ENCODE measurements at places on chromosomes 2 and 18.

GRCh38 chr18:21831413-21831831, 90.8 kb downstream of the MIB1 start:
- H3K4me3 ChIP-seq, result no peak overlapping the region
- H3K27ac ChIP-seq, result peak overlapping the region; percentile 71

GRCh38 chr2:113291191-113291590, 12.5 kb upstream of the PAX8 start:
- H3K4me1 ChIP-seq, result peaks cover 40% of the 10 kb centered on the region
- peak overlapping the region; percentile 56 for H3K27ac ChIP-seq
- DNase-seq, result peak; percentile 70
- H3K27me3 ChIP-seq, result no peaks in the 10 kb centered on the region
- no peaks in the 10 kb centered on the region for H3K36me3 ChIP-seq

DNA sequence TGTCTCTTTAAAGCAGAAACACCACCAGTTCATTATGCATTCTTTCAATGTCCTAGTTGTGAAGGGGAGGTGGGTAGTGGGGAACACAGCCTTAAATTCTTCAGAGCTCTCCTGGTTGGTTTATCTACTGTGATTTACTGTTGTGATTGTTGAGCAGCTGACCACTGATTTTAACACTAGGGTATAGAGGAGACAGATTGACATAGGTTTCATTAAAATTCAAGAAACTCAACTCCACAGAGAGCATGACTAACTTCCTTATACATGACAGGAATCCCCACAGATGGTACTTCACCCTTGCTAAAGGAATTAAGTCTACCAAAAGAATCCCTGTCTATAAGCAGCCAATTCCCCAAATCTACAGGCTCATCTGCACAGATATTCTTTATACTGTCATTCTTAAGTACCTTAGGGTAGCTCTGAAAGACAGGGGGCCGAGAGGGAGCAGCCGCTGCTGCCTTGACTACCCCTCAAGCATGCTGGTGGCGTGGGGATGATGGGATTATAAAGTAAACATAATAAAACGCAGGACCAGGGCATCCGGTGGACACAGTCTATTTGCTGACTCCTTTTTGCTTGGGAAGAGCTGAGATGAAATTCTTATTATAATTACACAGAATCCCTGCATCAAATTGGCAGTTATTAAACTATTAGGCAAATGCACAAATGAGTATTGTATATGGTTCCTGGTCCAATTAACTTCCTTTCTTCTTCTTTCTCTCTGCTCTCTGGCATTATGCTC, 1377.6 kb upstream of the PIK3C3 start:
- no peaks in the 10 kb centered on the region for H3K36me3 ChIP-seq
- H3K4me3 ChIP-seq, result no peak overlapping the region

- DNase-seq, result no peak
- H3K27ac ChIP-seq, result peak overlapping the region; percentile 30
- H3K4me3 ChIP-seq, result no peak overlapping the region
- H3K27me3 ChIP-seq, result no peaks in the 10 kb centered on the region
- peaks cover 4% of the 10 kb centered on the region for H3K4me1 ChIP-seq
Measured at GRCh38 chr2:9800975-9801726, 42.1 kb upstream of the TAF1B start.

GRCh38 chr18:3463051-3463450, 13.1 kb downstream of the TGIF1 start:
- no peak for DNase-seq
- no peaks in the 10 kb centered on the region for H3K27me3 ChIP-seq
- H3K4me3 ChIP-seq, result no peak overlapping the region
- peaks cover 1% of the 10 kb centered on the region for H3K36me3 ChIP-seq
- H3K27ac ChIP-seq, result no peak overlapping the region

GRCh38 chr18:79447703-79448367, 52.1 kb downstream of the NFATC1 start:
- peaks cover 3% of the 10 kb centered on the region for H3K4me1 ChIP-seq
- DNase-seq, result no peak
- H3K36me3 ChIP-seq, result peaks cover 16% of the 10 kb centered on the region
- no peak overlapping the region for H3K4me3 ChIP-seq

DNA sequence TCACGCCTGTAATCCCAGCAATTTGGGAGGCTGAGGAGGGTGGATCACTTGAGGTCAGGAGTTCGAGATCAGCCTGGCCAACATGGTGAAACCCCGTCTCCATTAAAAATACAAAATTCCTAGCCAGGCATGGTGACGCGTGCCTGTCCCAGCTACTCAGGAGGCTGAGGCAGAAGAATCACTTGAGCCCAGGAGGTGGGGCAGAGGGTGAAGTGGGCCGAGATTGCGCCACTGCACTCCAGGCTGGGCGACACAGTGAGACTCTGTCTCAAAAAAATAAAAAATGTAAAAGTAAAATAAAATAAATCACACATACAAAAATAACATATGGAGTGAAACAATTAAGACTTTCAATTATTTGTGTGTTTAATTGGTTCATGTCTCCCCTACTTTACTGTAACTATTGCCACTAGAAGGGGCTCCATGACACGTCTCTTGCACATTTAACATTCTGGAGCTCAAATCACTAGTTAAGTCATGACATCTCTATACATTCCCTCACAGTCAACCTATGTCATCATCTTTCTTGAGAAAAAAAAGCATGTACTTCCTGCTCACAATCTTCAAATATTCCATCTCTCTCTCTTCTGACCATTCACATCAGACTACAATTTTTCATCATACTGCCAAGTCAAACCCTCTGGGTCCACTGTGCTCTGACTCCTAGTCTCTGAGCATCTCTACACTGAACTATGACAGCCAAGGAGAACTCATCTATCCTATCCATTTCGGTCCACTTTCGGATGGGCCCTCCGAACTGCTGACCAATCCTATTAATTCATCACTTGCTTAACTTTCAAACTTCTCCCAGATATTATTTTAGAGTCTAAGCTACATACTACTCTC, 6.7 kb downstream of the GFPT1 start:
- no peak overlapping the region for H3K27ac ChIP-seq
- no peaks in the 10 kb centered on the region for H3K27me3 ChIP-seq
- no peaks in the 10 kb centered on the region for H3K36me3 ChIP-seq
- H3K4me1 ChIP-seq, result peaks cover 10% of the 10 kb centered on the region

DNA sequence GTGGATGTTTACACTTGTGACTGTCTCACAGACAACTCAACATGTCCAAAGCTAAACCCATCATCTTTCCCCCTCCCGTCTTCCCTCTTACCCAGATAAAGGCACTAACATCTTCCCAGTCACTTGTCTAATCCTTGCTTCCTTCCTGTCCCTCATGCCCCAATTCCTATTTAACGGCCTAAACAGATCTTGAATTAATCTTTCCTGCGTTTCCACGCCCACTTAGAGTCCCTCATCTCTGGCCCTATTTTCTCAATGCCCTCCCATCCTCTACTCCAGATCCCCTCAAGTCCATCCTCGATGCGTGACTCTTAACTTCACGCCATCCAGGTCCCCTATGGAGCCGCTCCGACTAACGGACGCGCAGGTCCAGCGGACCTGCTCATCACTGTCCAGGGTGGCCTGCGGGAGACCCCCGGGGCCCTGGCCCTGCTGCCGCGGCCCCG, 682 bp upstream of the SCLY start:
- peak overlapping the region; percentile 76 for H3K4me3 ChIP-seq
- no peaks in the 10 kb centered on the region for H3K27me3 ChIP-seq
- H3K36me3 ChIP-seq, result no peaks in the 10 kb centered on the region
- no peak for DNase-seq

GRCh38 chr2:20422402-20423271, 24.2 kb upstream of the RHOB start:
- no peaks in the 10 kb centered on the region for H3K27me3 ChIP-seq
- H3K36me3 ChIP-seq, result no peaks in the 10 kb centered on the region
- peak overlapping the region; percentile 78 for H3K27ac ChIP-seq
- peaks cover 51% of the 10 kb centered on the region for H3K4me1 ChIP-seq
- no peak overlapping the region for H3K4me3 ChIP-seq
- peak; percentile 27 for DNase-seq

- H3K4me3 ChIP-seq, result no peak overlapping the region
- no peak for DNase-seq
- no peaks in the 10 kb centered on the region for H3K4me1 ChIP-seq
- H3K27me3 ChIP-seq, result no peaks in the 10 kb centered on the region
- H3K36me3 ChIP-seq, result no peaks in the 10 kb centered on the region
Measured at GRCh38 chr18:31419457-31419932, 28.0 kb upstream of the DSG3 start.

DNA sequence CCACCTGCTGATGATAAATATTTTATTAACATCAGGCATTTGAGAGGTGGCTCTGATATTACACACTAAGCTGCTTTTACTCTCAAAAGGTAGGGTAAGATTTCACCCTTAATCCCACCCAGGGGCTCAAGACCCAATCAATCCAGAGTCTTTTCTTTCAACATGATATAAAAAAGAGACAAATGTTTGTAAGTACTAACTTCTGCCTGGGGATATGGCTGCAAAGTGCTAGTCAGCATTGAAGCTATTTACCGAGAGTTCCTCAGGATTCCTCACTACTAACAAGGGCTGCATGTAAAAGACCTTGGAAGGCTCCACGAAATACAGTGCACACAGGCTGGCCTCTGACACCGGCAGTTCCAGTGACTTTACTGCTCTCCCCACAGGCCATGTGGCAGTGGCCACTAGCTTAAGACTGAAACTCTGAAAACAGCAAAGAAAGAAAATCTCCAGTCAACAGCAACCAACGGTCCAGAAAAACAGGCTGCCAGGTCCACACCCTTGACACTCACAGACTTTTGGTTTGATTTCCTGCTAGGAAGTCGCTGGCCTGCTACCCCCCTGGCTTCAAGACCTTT, 11.2 kb downstream of the MREG start:
- H3K27me3 ChIP-seq, result no peaks in the 10 kb centered on the region
- no peak for DNase-seq
- H3K36me3 ChIP-seq, result no peaks in the 10 kb centered on the region

DNA sequence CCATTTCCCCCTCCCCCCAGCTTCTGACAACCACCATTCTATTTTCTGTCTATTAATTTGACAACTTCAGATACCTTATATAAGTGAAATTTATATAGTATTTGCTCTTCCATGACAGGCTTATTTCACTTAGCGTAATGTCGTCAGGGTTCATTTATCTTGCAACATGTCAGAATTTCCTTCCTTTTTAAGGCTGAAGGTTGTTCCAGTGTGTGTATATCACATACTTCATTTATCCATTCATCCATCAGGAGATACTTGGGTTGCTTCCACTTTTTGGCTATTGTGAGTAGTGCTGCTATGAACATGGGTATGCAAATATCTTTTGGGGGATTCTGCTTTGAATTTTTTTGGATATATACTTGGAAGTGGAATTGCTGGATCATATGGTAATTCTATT, 7.4 kb downstream of the BCL2L11 start:
- peaks cover 15% of the 10 kb centered on the region for H3K36me3 ChIP-seq
- no peaks in the 10 kb centered on the region for H3K27me3 ChIP-seq
- no peak overlapping the region for H3K4me3 ChIP-seq
- no peak for DNase-seq
- H3K4me1 ChIP-seq, result peaks cover 39% of the 10 kb centered on the region
- H3K27ac ChIP-seq, result no peak overlapping the region

- no peaks in the 10 kb centered on the region for H3K27me3 ChIP-seq
- H3K4me1 ChIP-seq, result no peaks in the 10 kb centered on the region
- no peak overlapping the region for H3K27ac ChIP-seq
- H3K4me3 ChIP-seq, result no peak overlapping the region
- DNase-seq, result no peak
Measured at GRCh38 chr2:65204461-65205210, 23.0 kb upstream of the ACTR2 start.

GRCh38 chr2:236633219-236633570, 63.6 kb downstream of the ACKR3 start:
- no peaks in the 10 kb centered on the region for H3K27me3 ChIP-seq
- H3K4me1 ChIP-seq, result no peaks in the 10 kb centered on the region
- no peak overlapping the region for H3K27ac ChIP-seq
- H3K36me3 ChIP-seq, result no peaks in the 10 kb centered on the region
- DNase-seq, result no peak

- H3K36me3 ChIP-seq, result no peaks in the 10 kb centered on the region
- no peak overlapping the region for H3K4me3 ChIP-seq
- H3K27me3 ChIP-seq, result no peaks in the 10 kb centered on the region
- H3K4me1 ChIP-seq, result peaks cover 13% of the 10 kb centered on the region
- H3K27ac ChIP-seq, result no peak overlapping the region
Measured at GRCh38 chr2:147867050-147867449, 22.2 kb downstream of the ACVR2A start.

All from thyroid gland (tissue), 4 donors.